ENCODE measurements at places on chromosomes 5 and 9.

DNA sequence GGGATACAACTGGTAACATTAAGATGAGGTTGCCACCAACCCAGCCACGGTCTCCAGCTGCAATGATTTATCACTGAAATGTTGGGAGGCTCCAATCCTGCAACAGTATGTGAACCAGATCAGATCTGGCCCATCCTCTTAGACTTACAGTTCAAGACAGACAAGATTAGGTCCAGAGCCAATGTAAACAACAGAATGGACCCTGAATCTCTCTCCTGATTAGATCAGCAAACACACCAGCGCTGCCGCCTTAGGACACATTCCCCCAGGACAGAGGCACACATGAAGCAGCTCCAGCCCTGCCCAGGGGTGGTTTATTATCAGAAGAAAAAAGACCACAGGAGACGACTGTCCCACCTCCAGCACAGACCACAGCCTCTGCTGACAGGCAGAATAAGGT is 82.1 kb downstream of the SLIT3 start:
- no peaks in the 10 kb centered on the region for H3K4me1 ChIP-seq
- no peak overlapping the region for H3K27ac ChIP-seq
- H3K36me3 ChIP-seq, result no peaks in the 10 kb centered on the region
- DNase-seq, result no peak
- H3K4me3 ChIP-seq, result no peak overlapping the region
- no peaks in the 10 kb centered on the region for H3K27me3 ChIP-seq

DNA sequence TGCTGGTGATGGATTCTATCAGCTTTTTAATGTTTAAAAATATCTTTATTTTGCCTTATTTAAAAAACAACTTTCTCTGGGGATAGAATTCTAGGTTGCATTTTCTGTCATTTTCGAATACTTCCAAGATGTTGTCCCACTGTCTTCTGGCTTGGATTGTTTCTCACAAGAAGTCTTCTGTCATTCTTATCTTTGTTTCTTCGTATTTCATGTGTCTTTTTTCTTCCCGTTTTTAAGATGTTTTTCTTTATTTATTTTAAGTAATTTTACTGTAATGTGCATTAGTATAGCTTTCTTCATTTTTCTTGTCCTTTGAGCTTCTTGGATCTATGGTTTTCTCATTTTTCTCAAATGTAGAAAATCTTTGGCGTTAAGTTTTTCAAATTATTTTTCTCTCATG is 19.1 kb downstream of the STX17 start:
- H3K4me3 ChIP-seq, result no peak overlapping the region
- peaks cover 7% of the 10 kb centered on the region for H3K36me3 ChIP-seq
- H3K27me3 ChIP-seq, result no peaks in the 10 kb centered on the region
- no peak overlapping the region for H3K27ac ChIP-seq
- no peak for DNase-seq

DNA sequence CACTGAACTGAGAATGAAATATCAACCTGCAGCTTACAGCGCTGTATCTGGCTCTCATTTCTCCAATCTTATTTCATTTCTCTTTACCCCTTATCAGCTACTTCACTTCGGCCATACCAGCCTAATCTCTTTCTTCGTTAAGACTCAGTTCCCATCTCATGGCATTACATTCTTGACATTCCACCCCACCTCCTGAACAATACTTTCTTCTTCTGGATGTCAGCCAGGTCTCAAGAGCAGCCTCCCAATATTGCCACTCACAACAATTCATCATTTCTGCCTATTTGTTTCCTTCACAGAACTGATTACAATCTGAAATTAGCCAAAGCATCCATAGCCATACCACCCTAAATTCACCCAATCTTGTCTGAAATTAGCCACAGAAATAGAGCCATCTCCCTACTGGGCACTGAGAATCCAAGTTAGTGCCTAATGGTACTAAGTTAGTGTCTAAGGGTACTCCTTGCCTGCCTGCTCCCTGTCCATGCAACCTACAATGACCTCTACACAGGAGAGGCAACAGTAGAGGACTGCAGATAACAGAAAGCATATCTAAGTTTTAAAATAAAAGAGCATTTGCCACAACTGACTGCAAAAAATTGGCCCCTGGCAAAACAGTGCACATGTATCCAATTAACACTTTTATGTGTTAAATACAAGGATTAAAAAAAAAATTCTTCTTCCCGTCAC is 35.2 kb downstream of the SETX start:
- H3K27me3 ChIP-seq, result no peaks in the 10 kb centered on the region
- H3K4me3 ChIP-seq, result no peak overlapping the region
- H3K4me1 ChIP-seq, result peaks cover 7% of the 10 kb centered on the region
- H3K27ac ChIP-seq, result no peak overlapping the region
- peak; percentile 48 for DNase-seq

GRCh38 chr5:143440448-143441115 is 37.1 kb upstream of the NR3C1 start:
- DNase-seq, result no peak
- H3K27ac ChIP-seq, result no peak overlapping the region
- no peaks in the 10 kb centered on the region for H3K4me1 ChIP-seq
- H3K27me3 ChIP-seq, result no peaks in the 10 kb centered on the region
- no peaks in the 10 kb centered on the region for H3K36me3 ChIP-seq

GRCh38 chr5:139131465-139131864 is 66.7 kb downstream of the SIL1 start:
- no peaks in the 10 kb centered on the region for H3K27me3 ChIP-seq
- peaks cover 15% of the 10 kb centered on the region for H3K4me1 ChIP-seq
- peak overlapping the region; percentile 28 for H3K27ac ChIP-seq
- no peak overlapping the region for H3K4me3 ChIP-seq
- DNase-seq, result peak; percentile 61

DNA sequence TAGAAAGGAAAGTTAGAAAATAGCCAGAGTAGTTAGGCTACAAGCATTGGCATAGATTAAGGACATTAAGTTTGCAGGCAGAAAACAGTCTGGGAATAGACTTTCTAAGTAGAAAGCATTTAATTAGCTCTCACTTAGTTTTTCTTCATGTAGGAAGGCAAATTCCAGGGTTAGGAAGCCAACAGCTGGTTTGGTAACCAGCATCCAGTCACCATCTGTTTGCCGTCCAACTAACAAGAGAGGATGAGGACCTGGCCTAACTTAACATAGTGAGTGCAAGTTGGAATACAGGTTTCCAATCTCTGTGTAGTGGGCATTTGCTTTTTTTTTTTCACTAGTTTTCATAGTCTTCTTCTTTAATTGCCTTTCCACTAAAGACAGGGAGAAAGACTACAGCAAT is 121.7 kb upstream of the NR3C1 start:
- no peaks in the 10 kb centered on the region for H3K27me3 ChIP-seq
- no peaks in the 10 kb centered on the region for H3K4me1 ChIP-seq
- DNase-seq, result no peak
- no peak overlapping the region for H3K27ac ChIP-seq

Data from astrocyte (in vitro differentiated cells and primary cell).